ENCODE measurements at places on chromosomes 12 and 14. TPM values are rescaled to one million over a fixed set of nuclear protein-coding genes. Genes with fewer than 3 reads are reported as not detected.

The PUS7L gene
- polyA plus RNA-seq = 10.9 TPM

The SVOP gene
- polyA plus RNA-seq = not detected

DNA sequence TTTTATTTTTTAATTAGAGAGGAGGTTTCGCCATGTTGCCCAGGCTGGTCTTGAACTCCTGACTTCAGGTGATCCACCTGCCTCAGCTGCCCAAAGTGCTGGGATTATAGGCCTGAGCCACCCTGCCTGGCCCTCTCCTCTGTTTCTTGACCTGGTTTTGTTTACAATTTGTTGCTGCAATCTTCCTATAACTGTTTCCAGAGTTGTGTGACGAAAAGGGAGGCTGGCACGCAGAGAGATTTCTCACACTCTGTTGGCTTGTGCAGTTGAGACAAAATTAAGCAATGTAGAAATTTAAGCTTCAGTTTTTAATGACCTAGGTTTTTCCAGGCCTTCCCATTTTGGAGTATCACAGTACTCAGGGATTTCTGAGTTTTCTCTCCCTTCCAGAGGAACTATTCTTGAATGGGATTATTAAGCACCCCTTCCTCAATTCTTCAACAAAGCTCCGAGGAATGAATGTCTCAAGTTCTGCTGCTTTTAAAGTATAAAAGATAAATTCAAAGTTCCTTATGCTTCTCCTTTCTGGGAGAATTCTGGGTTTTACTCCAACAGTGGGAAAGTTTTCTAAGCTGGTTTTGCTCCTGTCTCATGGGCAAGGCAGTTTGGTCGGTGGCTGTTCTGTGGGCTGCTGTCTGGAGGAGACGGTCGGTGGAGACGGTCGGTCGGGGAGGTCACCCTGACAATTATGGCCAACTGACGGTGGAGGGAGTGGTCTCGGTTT, 20.4 kb upstream of the FOS start:
- DNase-seq = peak; percentile 87

DNA sequence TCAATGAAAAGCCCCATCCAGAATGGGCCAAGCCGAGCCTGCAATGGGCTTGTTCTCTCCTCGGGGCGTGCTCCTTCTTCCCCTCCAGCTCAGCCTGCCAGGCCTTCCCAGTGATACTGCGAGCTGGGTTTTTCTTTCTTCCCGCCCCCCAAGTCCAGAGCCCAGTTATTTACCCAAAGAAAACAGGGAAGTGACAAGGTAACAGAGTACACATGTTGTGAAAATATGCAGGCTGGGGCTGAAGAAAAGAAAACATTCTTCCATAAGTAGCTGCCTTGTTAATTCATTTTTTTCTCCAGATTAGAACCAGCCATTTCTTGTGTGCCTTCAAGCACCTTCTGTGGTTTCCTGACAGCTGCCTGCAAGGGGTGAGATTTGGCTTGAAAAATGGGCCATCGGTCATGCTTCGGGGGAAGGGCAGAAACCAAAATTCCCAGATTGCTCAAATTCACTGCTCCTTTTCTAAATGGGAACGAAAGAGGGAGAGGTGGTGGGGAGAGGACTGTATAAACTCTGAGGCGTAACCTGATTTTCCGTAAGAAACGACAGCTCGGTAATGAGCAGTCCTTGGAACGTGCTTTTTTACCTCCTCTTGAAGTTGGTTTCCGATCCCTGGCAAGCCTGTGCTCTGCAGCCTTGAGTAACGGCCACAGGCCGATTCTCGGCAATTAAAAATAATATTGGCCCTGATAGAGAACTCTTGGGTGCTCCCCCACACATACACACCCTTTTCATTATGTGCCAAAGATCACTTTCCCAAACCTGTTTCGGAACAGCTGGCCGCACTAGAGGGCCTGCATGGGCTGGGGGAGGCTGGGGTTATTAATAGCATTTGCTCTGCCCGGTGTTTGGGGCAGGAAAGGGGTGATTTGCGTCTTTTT, 229.4 kb downstream of the ZFP36L1 start:
- peak; percentile 72 for DNase-seq

DNA sequence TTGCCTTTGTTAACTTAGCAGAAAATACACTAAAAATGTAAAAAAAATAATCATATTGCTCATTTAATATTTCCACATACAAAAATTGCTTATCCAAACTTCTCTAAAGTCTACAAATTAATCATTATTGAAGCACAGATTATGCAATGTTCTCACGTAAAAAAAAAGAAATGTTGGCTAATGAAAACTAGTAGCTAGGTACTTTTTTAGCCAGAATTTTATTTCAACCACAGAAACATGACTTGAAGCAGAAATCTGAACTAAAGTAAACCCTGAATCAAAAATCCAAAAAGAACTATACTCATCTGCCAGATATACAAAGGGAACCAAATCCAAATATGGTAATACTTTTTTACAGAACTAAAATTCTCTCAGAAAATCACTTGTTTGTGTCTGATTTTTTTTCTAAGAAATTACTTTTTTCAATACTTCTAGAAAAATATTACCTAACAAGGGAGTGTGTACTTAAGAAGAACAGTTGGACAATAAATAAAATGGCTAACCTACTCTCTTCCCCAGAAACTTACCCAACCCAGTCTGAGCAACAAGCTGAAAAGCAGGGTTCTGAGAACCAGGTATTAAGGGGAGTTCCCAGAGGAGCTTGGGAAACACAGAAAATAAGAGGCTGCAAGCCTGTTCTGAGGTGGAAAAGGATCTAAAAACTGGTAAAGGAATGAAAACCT, 78.4 kb upstream of the RAP1B start:
- DNase-seq = peak; percentile 21

Data from fibroblast of lung (primary cell).